B cell (primary cell): ENCODE measurements at places on chromosomes 12 and 14. TPM values are rescaled to one million over a fixed set of nuclear protein-coding genes. Genes with fewer than 3 reads are reported as not detected.
A peak's percentile ranks its signal among the peaks of the same experiment; 100 is the strongest.

The CBLN3 gene
- 128 and 134 TPM in 2 replicates for total RNA-seq

GRCh38 chr12:51320311-51320694 lies 3.7 kb downstream of the BIN2 start:
- DNase-seq, result no peak

- DNase-seq, result no peak
Observed at GRCh38 chr14:31253746-31254471, 46.3 kb upstream of the HECTD1 start.

The REP15 gene
- total RNA-seq, result 0.44 TPM in 1 of 2 replicates, not detected in the other

DNA sequence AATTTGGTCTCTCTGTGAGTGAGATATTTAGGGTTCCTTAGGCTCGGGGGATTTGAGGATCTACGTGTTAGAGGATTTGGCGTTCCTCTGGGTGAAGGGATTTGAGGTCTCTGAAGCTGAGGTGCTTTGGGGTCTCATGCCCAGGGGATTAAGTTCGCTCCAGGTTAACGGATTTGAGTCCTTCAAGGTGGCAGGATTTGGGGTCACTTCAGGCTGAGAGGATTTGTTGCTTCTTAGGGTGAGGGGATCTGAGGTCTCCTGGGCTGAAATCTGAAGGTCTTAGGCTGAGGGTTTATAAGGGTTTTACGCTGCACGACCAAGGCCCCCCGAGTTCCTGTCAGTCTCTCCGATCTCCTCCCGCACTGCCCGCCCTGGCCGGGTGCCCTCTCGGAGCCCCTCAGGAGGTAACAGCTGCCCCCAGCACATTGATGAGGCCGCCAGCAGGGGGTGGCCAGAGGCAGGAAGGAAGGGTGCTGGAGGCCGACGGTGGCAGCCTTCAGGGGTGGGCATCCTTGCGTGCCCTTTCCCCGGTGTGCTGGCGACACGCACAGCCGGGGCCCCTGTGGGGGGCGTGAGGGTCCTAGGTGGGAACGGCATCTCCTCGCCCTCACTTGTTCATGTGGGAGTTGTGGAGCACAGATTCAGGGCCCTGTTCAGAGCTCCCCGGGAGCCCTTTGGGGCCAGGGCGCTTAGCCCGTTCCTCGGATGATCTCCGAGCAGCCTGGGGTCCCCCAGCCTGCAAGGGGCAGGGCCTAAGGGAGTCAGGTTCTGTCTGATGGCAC lies 14.3 kb downstream of the CEP170B start:
- DNase-seq, result no peak

The TSPAN8 gene
- not detected in 2 replicates for total RNA-seq

- DNase-seq, result no peak
Observed at GRCh38 chr14:24613747-24614146, 4.3 kb upstream of the GZMH start.

DNA sequence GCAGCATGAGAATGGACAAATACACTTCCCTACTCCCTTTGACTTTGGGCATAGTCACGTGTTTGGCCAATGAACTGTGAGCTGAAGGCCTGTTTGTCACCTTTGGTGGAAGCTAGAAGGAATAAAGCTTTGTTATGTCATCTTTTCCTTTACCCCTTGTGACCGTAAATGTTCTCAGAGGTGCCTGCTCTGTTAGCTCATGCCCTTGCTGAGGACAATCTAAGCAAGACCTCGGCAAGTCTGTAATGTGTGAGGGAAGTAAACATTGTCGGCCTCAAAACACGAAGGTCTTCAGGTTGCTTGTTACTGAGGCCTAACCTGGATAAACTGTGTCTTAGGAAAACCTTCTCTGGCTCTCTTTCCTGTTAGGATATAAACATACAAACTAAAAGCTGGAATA lies 354.2 kb downstream of the TMEM132D start:
- no peak for DNase-seq

The IL23A gene
- total RNA-seq, result 18.5 and 20.5 TPM in 2 replicates

DNA sequence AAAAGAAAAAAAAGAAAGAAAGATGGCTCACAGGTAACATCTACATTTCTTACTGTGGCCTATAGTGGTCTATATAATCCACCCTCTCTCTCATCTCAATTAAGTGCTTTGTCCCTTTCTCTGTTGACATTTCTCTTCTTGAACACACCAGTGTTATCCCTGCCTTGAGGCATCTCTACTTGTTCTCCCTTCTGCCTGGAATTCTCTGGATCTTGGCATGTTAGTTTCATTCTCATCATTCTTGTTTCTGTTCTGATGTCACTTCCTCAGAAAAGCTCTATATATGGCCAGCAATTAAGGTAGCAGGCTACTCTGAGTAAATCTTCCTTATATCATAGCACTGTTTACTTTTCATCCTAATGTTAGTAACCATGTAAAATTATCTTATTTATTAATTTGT lies 155.7 kb upstream of the PDZRN4 start:
- DNase-seq, result no peak

DNA sequence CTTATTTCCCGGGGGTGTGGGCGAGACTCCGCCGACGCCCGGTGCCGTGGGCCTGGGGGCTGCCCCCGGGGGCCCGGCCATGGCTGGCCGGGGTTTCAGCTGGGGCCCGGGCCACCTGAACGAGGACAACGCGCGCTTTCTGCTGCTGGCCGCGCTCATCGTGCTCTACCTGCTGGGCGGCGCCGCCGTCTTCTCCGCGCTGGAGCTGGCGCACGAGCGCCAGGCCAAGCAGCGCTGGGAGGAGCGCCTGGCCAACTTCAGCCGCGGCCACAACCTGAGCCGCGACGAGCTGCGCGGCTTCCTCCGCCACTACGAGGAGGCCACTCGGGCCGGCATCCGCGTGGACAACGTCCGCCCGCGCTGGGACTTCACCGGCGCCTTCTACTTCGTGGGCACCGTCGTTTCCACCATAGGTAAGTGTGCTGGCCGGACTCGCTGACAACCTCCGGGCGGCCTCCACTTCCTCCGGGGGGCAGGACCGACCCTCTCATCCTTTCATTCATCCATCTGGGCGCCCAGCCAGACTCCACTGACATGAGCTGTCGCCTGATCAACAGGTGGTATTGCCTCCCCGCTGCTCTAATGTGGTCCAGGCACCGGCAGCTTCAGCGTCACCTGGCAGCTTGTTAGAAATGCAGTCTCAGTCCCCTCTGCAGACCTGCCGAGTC lies 467 bp downstream of the KCNK13 start:
- peak; percentile 29 for DNase-seq

The CPNE6 gene
- not detected in 2 replicates for total RNA-seq

DNA sequence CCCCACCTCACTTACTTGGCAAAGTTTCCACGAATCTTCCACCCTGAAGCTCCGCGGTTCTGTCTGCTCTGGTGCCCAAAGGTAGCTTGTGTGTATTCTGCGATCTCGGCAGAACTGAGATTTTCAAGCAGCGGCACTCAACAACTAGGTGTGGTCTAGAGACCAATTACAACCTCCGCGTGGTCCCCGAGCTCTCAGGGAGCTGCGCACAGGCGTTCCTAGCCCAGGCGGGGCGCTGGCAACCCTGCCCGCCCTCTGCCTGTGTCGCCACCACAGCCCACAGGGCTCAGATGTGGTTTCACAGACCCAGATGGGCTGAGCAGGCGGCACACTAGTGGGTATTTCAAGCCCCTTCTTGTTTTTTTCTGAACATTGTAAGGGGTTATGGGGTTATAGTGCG lies 1.5 kb upstream of the DIABLO start:
- DNase-seq, result no peak

DNA sequence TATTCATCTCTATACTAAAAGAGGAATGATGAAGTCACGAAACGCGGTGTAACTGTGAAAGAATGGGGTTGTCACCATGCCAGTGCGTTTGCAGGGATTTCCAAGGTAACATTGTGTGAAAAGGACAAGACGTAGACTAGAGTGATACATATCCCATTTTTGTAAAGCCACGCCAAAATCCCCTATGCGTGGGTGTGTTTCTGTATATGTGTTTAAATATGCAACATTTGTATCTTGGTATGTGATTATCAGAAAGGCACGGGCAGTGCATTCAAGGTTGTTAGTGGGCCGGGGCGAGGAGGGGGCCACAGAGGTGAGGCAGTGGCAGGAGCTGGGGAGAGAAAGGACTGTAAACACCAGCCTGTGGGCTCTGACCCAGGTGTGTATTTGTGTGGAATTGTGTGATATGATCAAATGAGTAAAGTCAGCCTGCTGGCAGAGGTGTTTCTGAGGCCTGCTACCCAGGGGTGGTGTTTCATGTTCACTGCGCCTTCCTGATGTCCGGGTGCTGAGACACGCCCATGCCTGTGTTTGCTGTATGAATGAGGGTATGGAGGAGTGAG lies 137.8 kb downstream of the ADGRD1 start:
- DNase-seq, result no peak

DNA sequence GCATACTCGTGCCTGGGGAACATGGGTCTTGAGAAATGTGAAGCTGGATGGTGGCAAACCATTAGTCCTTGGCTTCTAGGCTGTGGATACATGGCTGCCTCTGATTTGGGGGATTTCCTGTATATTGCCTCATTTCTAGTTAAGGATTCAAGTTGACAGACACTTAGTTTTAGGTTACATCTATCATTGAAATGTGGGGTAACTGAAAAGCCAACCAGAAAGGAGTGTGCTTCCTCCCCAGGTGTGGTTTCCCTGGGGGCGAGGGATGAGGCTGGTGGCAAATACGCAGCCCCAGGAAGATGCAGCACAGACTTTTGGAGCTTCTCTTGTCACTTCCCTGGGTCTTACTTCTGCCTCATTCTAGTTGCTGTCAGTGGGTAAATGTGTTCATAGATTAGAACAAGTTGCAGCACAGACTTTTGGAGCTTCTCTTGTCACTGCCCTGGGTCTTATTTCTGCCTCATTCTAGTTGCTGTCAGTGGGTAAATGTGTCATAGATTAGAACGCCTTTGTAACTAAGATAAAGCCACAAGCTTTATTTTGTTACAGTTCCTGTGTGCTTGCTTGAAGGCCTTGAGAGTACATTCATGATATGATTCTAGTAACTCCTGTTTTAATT lies 85.1 kb downstream of the BORCS5 start:
- no peak for DNase-seq

GRCh38 chr14:93084866-93085857 lies 30.6 kb downstream of the ITPK1 start:
- DNase-seq, result no peak

GRCh38 chr14:92368001-92368400 lies 45.0 kb downstream of the SLC24A4 start:
- DNase-seq, result no peak

- no peak for DNase-seq
Observed at GRCh38 chr12:14988035-14988434, 15.2 kb downstream of the PDE6H start.

GRCh38 chr12:60194678-60195077 lies 598.8 kb downstream of the SLC16A7 start:
- no peak for DNase-seq

DNA sequence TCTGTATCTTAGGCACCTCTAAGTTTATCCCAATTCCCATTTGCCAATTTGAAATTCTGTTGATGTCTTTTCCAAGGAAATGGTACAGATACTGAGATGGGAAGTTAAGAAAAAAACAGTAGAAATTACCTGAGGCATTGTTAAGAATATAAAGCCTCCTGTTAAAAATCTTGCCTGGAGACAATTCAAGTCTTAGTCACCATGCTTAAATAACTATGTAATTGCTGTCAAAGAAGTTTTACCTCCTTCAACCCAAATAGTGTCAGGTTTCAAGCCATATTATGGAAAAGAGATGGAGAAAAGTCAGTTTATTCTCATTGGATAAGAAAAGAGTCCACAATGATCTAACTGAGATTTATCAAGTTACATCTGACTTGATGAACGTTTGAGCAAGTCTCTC lies 974.7 kb downstream of the GALC start:
- DNase-seq, result no peak

GRCh38 chr12:10901427-10901826 lies 7.9 kb downstream of the TAS2R13 start:
- DNase-seq, result no peak

The HHIPL1 gene
- total RNA-seq, result not detected in 2 replicates

GRCh38 chr14:20905676-20906075 lies 14.5 kb downstream of the RNASE3 start:
- no peak for DNase-seq

GRCh38 chr14:105487986-105488777 lies 1.5 kb downstream of the CRIP1 start:
- peak; percentile 42 for DNase-seq

DNA sequence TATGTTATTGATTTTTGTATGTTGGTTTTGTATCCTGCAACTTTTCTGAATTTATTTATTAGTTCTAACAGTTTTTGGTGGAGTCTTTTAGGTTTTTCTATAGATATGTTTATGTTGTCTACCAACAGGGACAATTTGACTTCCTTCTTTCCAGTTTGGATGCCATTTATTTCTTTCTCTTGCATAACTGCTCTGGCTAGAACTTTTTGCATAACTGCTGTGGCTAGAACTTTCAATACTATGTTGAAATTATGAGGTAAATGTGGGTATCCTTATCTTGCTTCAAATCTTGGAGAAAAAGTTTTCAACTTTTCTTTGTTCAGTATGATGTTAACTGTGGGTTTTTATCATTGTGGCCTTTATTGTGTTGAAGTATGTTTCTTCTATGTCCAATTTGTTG lies 39.9 kb upstream of the PLBD1 start:
- DNase-seq, result no peak

DNA sequence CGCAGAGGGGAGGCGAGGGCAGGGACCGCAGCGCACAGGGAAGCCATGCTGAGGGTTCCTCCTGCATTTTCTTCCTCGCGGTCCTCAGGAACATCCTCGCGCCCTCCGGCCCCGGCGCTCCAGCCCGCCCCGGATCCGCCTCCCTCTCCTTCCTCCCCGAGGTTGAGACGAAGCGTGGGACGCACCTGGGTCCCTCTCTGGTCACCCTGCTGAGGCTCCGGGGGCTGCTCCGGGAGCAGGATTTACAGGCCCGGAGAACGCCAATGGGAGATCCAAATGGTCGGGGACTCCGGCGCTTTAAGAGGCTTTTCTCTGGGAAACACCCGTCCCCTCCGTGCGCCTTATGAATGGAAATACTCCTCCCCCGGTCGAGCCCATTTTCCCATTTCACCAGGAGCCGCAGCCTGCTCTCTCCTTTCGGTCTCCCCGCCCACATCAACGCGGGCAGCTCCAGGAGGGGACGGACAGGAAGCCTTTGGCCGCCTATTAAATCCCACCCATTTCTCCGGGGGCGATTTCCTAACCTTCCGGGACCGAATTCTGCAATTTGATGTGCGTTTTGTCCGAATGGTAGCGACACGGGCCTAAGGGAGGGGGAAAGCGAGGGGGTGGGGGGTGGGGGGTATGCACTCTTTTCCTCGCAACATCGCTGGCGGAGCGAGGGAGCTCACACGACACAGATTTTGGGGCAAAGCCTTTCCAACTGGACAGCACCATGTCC lies at the start of gene UNC79:
UNC79 (plus strand) TSS at position 625 of the 721 bp plus-strand sequence; CDS start at position 716, 91 bp downstream.
- DNase-seq, result no peak

The ADCY6 gene
- total RNA-seq, result not detected in 2 replicates

GRCh38 chr12:117124421-117125271 lies 25.4 kb upstream of the TESC start:
- no peak for DNase-seq

The BEGAIN gene
- not detected in 2 replicates for total RNA-seq

- DNase-seq, result peak; percentile 81
Observed at GRCh38 chr12:122834921-122835749, at the start of gene HIP1R. Gene HIP1R (plus strand): TSS chr12:122835457. CDS start chr12:122835551, 94 bp downstream.

The LRRK2 gene
- total RNA-seq, result 56.5 and 60.2 TPM in 2 replicates

The TCHP gene
- 29.4 and 35.8 TPM in 2 replicates for total RNA-seq

GRCh38 chr12:6200256-6201212 lies at the start of gene CD9:
Gene CD9 (plus strand): TSS chr12:6200400. CDS start chr12:6200500, 100 bp downstream.
- peak; percentile 53 for DNase-seq

The PARPBP gene
- 5.2 and 6.6 TPM in 2 replicates for total RNA-seq

GRCh38 chr12:115000038-115000437 lies 316.1 kb upstream of the TBX3 start:
- no peak for DNase-seq
